Stimulated activated CD8-positive, alpha-beta memory T cell treated with anti-CD3 and anti-CD28 coated beads, Interleukin-4, amount 100 ng/mL, for 4 hours (primary cell): ENCODE measurements at places on chromosomes 5 and 9.

- no peak for DNase-seq
Observed at GRCh38 chr5:171920765-171921391, 85.6 kb downstream of the FBXW11 start.

DNA sequence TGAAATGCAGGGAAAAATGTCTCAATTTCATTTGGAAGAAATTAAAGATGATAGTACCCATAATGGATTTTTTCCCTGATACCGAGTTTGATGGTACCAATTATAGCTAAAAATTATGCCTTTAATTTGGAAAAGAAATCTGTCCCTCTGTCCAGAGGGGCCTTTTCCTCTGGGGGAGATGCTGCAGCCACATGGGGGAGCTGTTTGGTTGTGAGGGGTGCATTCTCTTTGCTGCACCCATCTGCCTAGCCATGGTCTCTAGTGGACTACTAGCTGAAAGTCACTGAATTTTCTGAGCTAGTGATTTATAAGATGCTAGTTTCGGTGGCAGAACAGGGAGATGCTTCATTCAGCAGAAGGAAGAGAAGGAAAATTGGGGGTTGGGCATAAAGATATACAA lies 9.6 kb downstream of the SEC61B start:
- DNase-seq, result no peak

DNA sequence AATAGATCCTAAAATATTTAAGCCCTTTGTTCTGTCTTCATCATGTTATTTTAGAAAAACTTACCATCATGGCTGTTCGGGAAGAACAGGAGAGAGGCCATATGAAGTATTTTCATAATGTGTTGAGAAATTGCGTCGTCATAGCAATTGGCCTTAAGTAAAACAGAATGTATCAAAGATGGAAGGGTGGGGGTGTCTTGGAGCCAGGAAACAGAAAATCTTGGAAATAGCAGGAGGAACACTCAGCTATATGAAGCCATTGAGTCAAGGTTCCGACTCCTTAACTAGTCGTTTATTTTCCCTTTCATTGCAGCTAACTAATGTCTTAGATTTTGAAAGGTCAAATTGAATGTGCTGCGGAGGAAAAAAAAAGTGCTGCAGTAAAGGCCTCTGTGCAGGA lies 1.3 kb downstream of the SPTAN1 start:
- DNase-seq, result no peak

GRCh38 chr5:180718810-180719453 lies 20.9 kb downstream of the OR2Y1 start:
- DNase-seq, result no peak

DNA sequence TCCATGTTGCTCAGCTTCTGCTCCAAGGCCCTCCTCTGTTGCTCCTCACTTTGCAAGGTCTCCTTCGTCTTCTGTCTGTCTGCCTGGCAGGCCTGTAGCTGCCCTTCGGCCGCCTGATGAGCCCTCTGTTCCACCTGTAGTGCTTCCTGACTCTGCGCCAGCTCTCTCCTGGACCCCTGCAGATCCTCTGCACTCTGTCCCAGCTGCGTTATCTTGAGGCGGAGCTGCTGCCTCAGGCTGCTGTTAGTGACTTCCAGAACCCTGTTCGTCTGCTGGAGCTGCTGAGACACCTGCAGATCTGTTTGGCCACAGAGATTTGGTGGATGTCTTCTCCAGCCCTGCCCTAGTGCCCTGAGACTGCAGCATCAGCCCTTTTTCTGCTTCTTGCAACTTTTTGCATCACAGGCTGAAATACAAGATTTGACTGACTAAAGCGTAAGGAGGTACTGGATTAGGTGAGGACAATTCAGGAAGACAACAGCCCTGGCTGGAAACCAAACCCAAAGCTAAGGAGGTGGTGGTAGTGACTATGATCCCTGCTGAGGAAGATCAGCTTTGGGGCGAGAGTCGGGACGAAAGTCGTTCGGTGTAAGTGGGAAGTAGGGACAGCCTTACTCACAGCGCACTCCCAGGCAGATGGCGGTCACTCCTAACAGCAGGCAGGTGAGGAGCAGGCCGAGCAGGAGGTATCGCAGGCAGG lies 2.1 kb downstream of the CD72 start:
- DNase-seq, result no peak

GRCh38 chr9:17004500-17004899 lies 130.3 kb upstream of the CNTLN start:
- DNase-seq, result no peak
